Muscle of arm (tissue), 14 donors: ENCODE measurements at places on chromosomes 1 and 21.

DNA sequence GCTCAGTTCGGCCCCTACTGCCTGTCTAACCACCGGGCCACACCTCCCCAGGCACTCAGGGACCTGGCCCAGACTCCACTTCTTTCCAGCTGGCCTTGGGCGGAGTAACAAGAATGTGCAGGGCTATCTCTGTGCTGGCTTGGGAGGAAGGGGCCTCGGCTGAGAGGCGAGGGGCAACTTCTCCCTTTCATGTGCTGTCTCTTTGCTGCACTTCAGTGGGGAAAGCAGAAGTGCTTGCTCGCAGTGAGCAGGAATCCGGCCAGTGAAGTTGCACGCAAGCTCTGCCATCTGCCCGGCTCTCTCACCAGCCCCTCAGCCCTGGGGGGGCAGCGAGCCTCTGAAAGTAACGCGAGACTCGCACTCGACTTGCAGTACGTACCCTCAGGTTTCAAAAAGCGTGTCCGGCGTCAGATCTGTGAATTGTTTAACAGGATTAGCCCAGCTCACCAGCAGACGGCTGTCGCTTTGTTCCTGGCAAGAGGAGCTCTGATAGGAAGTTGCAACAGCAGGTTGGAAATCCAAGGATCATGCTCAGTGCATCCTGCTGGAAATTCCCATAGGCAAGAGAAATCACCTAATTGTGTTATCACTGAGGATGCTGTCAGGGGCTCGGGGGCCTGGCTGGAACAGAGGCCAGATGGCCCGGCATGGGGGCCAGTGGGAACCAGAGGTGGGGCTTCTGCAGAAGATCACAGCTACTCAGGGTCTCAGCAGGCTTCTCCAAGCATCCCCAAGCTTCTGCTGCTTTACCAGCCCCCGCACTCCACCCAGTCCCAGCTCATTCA, 221.1 kb downstream of the NPHP4 start:
- peak; percentile 25 for DNase-seq

DNA sequence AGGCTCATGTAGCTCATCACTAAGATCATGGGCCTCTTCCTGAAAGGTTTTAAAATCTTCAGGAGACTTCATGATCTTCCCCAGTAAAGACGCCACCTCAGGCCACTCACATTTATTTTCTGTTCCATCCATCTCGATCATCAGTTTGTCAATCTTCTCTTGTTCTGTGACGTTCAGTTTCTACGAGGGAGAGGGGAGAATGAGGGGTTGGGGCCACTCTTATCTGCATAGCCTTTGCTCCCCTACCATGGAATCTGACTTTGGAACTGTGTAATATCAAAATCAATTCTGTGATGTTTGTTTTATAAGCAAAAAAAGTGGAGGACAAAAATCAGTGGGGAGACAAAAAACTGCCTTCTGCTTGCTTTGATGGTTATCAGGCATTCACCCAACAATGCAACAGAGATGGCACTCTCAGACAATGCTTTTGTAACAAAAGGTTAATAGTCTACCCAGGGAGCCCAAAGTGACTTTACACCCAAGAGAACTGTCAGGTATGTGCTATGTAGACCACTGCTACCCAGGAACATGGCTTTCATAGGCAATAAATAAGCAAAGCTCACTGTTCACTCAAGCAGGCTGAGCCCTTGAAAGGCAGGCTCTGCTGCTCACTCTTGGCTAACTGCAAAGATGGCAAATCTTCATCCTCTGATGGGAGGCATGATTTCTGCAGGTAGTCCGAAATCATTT, 10.5 kb downstream of the ENO1 start:
- DNase-seq = no peak

DNA sequence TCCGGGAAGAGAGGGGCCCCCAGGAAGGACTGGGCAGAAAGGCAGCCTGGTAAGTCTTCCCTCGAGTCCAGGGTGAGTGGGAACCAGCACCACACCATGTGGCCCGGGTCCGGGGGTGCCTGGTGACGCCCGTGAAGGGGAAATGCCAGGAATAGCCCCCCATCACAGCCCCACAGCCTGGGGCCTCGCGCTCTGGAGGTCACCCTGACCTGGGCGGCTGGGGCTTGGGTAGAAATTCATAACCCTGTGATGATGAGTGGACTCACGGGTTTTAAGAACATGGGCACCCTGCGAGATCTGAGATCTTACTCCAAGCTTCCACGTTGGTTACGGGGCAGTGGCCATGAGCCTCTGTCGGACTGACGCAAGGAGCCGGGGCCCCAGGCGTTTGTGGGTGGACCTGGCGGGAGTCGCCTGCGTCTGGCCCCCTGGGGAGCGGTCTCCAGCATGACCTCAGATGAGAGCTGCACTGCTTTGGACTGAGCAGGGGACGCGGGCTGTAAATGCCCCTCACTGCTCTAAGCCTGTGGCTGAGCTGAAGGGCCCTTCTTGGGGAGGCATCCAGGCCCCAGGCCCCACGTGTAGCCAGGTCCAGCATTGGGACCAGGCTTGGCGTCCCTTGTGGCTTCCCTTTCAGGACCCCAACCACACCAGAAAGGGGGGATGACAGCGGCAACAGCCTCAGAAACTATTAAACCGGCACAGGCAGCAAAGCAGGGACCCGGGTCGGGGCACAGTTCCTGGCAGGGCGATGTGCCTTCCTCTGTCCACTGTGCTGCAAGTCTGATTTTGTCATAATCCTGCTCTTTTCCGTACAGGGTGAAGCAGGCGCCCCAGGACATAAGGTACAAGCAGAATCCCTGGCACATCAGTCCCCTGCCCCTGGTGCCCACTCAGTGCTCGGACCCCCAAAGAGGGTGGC, 60.0 kb downstream of the SLC19A1 start:
- DNase-seq = no peak

GRCh38 chr21:41319273-41319672, 2.7 kb downstream of the FAM3B start:
- no peak for DNase-seq

GRCh38 chr1:228017356-228018124, 10.7 kb downstream of the WNT3A start:
- DNase-seq = no peak

DNA sequence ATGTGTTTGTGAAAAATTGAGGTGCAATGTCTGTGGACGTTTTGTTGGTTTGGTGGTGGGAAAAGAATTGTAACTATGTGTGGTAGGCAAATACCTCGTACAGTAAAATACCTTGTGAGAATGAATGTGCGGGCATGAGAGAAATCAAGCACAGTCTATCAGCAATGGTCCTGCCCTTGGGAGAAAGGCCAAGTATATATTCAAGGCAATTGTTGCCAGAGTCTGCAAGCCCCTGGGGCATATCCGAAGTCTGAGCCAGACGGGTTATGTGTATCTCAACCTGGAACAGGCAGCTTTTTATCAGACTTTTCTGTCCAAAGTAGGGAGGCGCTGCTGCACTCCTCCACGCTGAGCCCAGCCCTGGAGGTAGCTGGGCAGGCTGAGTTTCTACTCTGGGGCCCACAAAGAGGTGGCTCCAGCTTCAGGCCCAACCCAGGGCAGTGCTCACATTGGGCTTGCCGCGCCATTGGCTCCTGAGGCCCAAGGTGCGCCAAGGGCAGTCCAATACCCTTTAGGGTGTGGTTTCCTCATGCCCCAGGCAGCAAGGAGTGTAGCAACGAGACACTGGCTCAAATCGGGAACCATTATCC, 9.4 kb upstream of the GNL2 start:
- DNase-seq = no peak

- DNase-seq = no peak
Observed at GRCh38 chr21:26888256-26888655, 43.0 kb upstream of the ADAMTS1 start.
